ENCODE measurements at places on chromosomes 4 and X. TPM values are rescaled to one million over a fixed set of nuclear protein-coding genes. Genes with fewer than 3 reads are reported as not detected.

The MAGED4 gene
- total RNA-seq, result 0.74 TPM

The GPRIN3 gene
- 0.03 TPM for total RNA-seq

The LAMTOR3 gene
- 20.3 TPM for total RNA-seq

The MYOZ2 gene
- not detected for total RNA-seq

The LGI2 gene
- total RNA-seq, result not detected

The CPE gene
- 0.92 TPM for total RNA-seq

The DGKK gene
- total RNA-seq, result not detected

The PAK3 gene
- total RNA-seq, result 0.15 TPM

DNA sequence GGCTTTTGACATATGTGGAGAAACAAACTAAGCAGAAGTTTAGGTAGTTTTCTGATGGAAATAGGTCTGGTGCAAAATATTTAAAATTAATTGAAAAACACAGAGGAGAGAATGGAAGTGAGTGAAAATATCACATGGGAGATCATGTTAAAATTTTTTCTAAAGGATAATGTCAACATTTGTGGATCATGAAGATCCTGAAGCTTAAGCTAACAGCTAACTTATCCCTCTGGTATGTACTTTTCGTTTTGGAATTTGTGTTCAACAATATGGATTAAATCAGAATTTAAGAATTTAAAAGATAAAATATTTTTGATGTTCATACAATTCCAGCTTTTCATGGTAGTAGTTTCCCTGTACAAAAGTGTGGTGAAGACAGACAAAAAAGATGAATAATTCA is 572.8 kb upstream of the FAM241A start:
- DNase-seq, result no peak

DNA sequence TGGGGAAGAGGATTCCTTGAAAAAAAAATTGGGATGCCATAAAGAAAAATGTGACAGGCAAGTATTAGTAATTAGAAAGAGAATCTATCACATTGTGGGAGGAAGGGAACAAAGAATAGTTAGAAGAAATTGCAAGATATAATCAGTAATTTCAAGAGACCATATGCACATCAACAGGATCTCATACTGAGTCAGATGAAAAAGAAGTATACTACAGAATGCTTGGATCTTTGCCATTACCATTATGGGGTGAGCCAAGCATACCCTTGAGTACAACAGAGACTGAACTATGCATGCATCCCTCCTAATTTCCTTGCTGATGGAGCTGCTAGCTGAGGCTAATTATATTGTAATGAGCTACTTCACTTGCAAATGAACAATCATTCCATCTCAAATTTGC is 287.6 kb downstream of the PAPSS1 start:
- no peak for DNase-seq

DNA sequence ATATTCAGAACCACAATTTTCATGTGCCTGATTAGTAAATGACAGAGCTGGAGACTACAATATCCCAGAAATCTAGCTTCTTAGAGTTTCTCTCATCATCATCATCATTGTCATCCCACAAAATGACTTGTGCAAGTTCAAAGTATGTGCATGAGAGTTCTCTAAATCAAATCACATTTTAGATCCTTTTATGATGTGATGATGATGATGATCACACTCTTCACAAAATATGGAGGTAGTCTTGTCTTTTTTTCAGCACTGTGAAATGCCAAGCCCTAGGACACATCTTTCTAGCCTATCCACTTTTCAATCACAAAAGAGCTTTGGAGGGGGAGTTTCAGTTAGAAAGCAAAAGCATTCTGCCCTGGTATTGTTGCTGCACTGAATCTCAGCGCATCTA is 7.4 kb downstream of the MBNL3 start:
- DNase-seq, result no peak

DNA sequence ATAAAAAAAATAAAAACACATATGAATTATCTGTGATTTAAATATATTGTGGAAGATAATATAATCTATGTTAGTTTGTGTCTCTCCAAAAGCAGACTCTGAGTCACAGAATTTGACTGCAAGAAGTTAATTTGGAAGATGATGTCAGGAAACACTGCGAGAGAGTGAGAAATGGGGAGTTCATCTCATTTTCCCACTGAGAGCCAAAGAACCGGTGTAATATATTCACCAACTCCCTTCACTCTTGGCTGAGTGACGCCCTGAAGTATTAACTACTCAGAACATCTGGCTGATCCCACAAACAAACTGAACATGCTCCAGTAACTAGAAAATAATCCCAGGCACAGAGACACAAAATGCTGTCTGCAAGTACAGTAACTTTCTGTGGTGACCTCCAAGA is 345.8 kb upstream of the SPANXN1 start:
- no peak for DNase-seq

- DNase-seq, result no peak
These were observed 85.0 kb upstream of the WDR1 start for GRCh38 chr4:10201381-10202223.

GRCh38 chr4:171239196-171239595 is 574.0 kb upstream of the GALNTL6 start:
- DNase-seq, result no peak

DNA sequence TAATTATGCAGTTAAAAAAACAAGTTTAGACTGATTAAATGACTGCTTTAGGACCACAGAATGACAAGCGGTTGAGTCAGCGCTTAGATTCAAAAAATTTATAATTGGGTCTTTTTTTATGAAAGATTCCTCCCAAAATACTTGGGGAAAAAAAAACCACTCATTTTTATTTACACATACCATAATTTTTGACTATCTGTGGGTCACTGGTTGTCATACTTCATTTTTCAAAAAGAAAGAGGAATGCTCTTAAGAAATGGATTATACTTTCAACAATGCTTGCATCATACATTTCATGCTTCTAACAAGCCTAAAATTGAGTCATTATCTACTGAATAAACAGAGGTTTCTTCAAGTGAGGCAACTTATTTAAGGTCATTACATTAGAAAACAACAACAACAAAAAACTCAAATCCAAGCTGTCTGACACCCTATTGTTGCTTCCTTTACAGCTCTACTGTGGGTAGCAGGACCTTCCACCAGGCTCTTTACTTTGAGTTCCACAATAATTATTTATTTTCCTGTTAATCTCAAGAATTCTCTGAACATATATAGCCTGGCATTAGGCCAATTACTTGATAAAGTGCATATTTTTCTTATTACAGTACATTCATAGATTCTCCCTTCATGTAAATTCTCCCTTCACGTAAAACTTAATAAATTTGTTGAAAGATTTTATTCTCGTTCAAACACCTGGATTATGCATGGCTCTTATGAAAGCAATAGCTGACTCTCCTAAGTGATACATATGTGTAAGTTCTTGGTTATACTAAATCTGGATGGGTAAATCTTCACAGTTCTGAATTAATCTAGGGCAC is 445.5 kb downstream of the PCDH10 start:
- no peak for DNase-seq

GRCh38 chr4:108943976-108944591 is 181.2 kb upstream of the ETNPPL start:
- no peak for DNase-seq

- DNase-seq, result no peak
These were observed 89.8 kb upstream of the ACSL4 start for GRCh38 chrX:109822861-109823260.

- no peak for DNase-seq
These were observed 24.5 kb upstream of the ASMTL start for GRCh38 chrX:1477229-1477628.

DNA sequence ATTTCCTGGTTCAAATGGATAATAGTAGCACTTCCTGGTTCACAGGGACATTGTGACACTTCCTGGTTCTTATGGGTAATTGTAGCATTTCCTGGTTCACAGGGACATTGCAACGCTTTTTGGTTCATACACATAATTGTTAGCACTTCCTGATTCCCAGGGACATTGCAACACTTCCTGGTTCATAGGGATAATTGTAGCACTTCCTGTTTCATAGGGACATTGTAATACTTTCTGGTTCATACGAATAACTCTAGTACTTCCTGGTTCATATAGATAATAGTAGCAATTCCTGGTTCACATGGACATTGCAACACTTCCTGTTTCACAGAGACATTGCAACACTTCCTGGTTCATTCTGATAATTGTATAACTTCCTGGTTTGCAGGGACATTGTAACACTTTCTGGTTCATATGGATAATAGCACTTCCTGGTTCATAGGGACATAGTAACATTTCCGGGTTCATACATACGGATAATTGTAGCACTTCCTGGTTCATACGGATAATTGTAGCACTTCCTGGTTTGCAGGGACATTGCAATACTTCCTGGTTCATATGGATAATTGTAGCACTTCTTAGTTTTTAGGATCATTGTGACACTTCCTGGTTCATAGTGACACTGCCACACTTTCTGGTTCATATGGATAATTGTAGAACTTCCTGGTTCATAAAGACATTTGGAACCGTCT is 61.6 kb upstream of the CD99 start:
- DNase-seq, result no peak

- no peak for DNase-seq
These were observed 4.5 kb downstream of the CRMP1 start for GRCh38 chr4:5888222-5889001.

- no peak for DNase-seq
These were observed 203.2 kb downstream of the PTTG2 start for GRCh38 chr4:38163216-38164006.

- no peak for DNase-seq
These were observed 113.3 kb upstream of the ATP6AP2 start for GRCh38 chrX:40467454-40467853.

DNA sequence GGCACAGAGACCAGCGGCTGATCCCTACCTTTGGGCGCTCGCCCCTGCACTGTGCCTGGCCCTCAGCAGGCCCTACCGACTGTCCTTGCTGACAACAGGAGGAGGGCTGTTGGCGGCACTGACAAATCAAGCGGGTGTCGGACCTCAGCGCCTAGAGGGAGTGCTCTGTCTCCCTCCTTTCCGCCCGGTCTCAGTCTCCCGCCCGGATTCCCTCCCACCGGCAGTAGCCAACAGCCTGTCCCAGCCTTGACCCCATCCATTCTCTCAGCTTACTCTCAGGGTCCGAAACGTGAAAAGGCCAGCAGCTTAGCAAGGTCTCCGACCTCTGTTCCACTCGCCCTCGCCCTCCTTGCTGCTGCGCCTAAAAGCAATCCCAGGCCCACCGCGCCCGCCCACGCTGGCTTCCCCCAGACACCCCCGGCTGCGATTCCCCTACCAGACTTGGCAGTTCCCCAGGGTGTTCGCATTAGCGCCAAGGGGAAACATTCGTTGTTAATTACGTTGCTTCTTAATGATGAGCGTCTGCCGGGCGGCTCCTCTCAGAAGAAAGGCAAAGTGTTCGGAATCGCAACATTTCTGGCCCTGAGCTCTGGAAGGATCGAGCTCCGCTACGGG is 96.2 kb downstream of the SOWAHB start:
- no peak for DNase-seq

DNA sequence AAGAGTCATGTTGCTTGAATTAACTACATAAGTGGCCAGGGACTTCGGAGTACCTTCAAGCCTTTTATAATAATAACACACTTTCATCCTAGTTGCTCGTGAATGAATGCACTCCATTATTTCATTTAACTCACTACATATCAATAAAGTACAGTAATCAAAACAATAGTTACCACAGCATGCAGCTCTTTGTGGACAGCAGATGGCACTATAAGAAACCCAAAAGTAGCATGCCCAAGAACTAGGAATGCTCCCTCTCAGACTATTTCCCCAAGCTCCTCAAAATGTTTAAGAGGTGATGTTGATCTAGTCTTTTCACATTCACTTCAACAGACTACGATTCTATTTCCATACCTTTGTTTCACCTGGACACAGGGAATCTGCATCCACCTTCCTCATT is 500.8 kb upstream of the DIAPH2 start:
- DNase-seq, result no peak

DNA sequence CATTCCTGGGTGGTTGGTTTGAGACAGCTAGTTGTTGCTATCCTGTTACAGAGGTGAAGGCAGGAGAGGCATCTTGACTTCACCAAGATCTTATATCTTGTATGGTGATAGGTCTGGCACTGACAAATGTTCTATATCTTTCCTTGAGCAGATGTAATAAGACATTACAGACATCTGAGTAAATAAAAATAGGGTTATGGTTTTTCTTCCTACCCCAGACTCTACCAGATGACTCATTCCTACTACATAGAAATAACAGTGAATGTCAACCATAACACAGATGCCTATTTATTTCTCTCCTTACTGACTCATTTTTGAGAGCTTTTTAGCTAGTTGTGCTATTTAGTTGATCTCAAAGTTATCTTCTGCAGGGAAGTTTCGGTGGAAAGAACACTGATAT is 21.9 kb downstream of the HNRNPH2 start:
- no peak for DNase-seq
